ENCODE measurements at places on chromosomes 1 and 21.

GRCh38 chr1:171740987-171741871 is 636 bp downstream of the VAMP4 start:
- DNase-seq: peak; percentile 33

GRCh38 chr1:229347528-229347927 is 4.7 kb upstream of the CCSAP start:
- DNase-seq: peak; percentile 78

DNA sequence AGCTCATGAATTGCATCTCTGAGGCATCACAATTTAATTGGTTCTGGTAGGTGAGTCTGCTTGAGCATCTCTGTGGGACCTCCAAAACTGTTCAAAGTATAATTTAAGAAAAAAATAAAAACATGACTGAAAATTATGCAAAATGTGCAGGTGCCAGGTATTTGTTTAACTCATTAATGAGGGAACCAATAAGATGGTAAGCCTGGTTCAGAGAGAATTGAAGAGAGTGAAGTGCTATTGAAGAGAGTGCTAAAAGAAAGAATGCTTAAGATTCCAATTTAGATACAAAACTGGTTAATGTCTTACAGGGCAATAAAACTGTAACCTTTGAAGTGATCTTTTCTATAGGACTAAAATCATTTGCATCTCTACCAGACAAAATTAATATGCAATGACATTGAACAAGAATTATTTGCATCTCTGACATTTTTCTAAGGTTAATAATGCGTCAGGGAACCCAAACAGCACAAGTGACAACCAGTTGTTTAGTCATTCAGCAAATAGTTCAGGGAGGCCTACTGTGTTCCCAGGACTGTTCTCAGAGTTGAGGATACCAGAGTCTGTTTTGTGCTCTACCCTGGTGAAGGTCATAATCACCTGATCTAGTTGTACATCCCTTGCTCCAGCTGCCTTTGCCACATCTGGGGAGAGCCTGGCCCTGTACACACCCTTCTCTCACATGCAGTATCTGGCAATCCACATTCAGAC is 183.5 kb downstream of the PATJ start:
- no peak for DNase-seq

- DNase-seq: no peak
Observed at GRCh38 chr21:42157606-42158310, 61.2 kb upstream of the ABCG1 start.

DNA sequence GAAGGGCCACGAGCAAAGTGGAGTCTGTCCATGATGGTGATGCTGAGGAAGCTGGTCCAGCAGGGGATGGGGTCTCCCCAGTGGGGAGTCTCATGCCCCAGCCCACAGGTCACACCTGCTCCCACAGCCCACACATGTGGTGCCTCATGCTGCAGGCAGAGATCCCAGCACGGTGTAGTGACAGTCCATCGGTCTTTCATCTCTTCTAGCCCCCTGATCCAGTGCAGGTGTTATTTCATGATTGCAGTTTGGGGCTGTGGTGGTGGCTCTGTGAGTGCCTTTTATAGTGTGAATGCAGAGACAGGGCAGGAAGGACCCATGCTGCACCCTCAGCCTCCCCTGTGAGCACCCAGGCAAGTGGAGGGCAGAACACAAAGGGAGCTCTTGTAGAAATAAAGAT is 45.0 kb downstream of the UBASH3A start:
- DNase-seq: no peak

GRCh38 chr1:176904057-176904751 is 260.3 kb downstream of the ASTN1 start:
- no peak for DNase-seq

GRCh38 chr1:166297993-166298392 is 131.2 kb upstream of the FAM78B start:
- no peak for DNase-seq

DNA sequence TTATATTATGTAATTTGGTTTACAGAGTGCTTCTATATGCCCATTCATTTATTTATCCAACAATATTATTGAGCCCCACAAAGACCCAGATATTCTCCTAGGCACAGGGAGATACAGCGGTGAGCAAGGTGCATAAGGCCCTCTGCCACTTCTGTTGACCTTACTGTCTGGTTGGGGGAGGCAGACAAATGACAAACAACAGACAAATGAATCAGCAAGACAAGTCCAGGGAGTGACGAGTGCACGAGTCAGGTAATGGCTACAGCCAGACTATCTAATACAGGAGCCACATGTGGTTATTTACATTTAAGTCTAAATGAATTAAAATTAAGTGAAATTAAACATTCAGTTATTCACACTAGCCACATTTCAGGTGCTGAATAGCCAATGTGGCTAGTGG is 22.0 kb upstream of the BCAR3 start:
- DNase-seq: no peak

DNA sequence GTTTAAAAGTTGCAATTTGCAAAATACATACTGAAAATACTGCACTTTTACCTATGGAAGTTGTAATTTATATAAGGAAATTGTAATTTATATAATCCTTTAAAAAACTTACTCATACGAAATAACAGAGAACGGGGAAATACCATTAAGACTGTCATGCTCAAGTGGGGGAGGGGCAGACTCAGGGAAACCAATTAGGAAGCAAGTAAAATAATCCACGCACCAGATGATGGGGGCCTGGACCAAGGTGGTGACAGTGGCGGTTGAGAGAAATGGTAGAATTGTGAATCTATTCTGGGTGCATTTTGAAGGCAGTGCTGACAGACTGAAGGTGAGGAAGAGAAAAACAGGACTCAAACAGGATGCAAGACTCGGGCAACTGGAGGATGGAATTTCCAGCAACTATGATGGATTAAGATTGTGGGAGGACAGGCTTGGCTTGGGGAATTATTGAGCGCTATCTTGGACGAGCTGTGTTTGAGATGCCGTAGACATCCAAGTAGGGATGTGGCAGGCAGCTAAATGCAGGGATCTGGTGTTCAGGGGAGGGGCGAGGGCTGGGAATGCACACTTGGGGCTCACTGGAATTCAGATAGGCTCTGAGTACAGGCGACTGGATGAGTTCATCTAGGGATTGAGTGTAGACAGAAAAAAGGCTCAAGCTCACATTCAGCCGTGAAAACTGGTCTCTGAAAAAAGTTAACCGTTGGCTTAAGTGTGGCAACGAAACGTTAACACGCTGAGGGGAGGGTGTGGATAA is 977 bp downstream of the LCA5L start:
- DNase-seq: no peak

- no peak for DNase-seq
Observed at GRCh38 chr1:222844411-222844779, 29.6 kb downstream of the DISP1 start.

- DNase-seq: no peak
Observed at GRCh38 chr1:65698590-65698989, 94.1 kb upstream of the PDE4B start.

DNA sequence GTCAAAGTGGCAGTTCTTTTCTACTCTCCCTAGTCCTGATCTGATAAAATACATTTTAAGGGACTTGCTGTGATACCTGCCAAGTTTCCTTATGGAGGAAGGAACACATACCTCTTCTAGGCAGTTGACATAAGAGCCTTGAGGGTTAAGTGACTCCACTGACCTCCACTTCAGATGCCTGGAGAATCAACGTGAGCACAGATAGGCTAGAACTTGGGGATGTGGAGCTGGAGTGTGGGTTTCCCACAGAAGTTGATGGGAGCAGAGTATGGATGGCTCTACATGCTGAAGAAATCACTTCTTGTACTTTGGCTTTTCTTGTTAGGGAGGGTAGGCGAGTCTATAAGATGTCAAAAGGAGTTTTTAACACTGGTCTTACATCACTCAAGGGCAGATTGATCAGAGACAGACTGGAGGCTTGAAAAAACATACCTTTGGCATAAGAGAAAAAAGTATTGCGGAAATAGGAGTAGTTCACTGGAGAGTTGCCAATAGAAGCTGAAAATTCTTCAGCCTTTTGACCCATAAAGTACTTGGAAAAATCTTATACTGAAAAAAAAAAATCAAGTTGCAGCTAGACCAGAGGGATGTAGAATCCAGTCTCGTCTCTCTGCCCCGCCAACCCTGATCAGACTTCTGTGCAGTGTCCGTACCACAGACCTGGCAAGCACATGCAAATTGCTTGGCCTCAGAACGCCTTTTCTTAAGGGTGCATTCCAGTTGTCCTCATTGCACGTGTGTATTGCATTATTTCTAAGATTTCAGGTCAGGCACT is 5.5 kb downstream of the RHOU start:
- DNase-seq: no peak

GRCh38 chr1:80217377-80217986 is 1211.0 kb upstream of the ADGRL4 start:
- DNase-seq: peak; percentile 29

- no peak for DNase-seq
Observed at GRCh38 chr1:36612881-36613280, 130.2 kb upstream of the CSF3R start.

GRCh38 chr1:215273838-215274516 is 191.4 kb downstream of the KCNK2 start:
- DNase-seq: no peak

DNA sequence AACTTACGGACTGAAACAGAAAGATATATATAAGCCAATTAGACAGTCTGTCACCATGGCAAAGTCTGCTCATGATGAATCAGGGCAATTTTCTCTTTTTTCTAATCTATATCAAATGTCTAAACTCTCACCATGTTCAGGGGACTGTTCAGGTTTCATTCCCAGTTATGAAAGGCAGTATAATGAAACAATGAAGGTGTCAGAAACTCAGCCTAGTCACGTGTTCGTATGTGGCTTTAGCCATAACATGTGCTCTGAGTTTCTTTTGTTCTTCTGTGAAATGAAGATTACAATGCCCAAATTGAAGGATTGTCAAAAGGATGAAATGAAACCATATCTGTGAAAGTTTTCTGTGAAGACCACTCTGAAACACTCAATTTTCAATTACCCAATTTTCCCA is 392.9 kb downstream of the DSCAM start:
- DNase-seq: no peak

DNA sequence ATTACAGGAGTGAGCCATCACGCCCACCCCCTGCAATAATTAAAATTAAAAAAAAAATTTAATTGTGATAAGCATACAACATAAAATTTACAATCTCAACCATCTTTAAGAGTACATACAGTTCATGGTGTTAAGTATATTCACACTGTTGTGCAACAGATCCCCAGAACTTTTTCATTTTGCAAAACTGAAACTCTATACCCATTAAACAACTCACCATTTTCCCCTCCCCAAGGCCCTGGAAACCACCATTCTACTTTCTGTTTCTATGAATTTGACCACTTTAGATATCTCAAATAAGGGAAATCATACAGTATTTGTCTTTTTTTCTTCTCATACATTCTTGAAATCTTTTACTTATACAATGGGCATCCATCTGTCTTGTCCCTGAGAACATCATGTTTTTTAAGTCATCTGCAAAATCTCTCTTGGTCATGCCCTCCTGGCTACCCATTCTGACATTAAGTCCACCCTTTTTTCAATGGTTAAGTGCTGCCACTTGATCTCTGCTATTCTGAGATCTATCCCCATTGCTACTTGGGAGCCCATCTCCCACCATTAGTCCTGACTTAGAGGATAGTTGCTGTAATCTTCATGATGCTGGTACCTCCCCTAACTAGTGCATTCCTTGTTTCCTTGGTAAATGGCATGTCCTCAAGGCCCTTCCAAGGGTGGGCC is 39.4 kb upstream of the ZFYVE9 start:
- DNase-seq: peak; percentile 64

GRCh38 chr1:3482378-3482849 is 27.9 kb downstream of the ARHGEF16 start:
- no peak for DNase-seq

GRCh38 chr1:12208271-12208670 is 21.6 kb upstream of the VPS13D start:
- DNase-seq: no peak

GRCh38 chr1:114547076-114547475 is 34.3 kb downstream of the BCAS2 start:
- no peak for DNase-seq

- no peak for DNase-seq
Observed at GRCh38 chr1:245721488-245721887, 566.7 kb downstream of the KIF26B start.

- DNase-seq: no peak
Observed at GRCh38 chr1:114470681-114471080, 40.3 kb downstream of the TRIM33 start.

- no peak for DNase-seq
Observed at GRCh38 chr1:175683491-175684298, 59.7 kb downstream of the TNR start.

GRCh38 chr1:64111787-64112186 is 91.6 kb upstream of the UBE2U start:
- DNase-seq: no peak

- DNase-seq: no peak
Observed at GRCh38 chr1:91533361-91534024, 32.8 kb downstream of the CDC7 start.

DNA sequence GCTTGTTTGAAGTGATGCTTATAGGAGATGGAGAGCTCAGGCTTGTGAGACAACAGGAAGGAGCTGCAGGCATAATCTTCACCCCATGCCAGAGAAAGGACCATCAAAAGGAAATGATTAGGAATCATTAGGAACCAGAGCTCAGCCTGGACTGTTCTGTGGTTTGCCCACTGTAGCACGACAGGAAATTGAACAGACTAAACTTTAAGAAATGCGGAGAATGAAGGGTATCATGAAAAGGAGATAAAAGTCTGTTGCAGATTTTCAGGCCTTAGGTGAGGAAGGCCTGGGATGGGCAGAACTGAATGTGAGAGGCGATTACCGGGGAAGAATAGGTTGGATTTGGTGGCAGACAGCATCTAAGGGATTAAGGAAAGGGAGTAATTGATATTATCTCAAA is 292.0 kb upstream of the PLXNA2 start:
- DNase-seq: no peak

DNA sequence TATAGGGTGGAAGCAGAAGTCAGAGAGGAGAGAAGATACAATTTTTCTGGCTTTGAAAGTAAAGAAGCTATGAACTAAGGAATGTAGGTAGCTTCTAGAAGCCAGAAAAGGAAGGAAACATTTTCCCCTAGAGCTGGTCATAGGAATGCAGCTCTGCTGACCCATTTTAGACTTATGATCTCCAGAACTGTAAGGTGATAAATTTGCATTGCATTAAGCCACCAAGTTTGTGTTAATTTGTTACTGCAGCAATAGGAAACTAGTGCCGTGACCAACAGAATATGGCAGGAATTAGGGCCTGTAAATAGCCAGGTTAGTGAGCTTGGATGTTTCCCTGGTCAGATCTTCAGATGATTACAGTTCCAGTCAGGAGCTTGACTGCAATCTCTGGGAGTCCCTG is 244.3 kb upstream of the C1orf105 start:
- DNase-seq: no peak

DNA sequence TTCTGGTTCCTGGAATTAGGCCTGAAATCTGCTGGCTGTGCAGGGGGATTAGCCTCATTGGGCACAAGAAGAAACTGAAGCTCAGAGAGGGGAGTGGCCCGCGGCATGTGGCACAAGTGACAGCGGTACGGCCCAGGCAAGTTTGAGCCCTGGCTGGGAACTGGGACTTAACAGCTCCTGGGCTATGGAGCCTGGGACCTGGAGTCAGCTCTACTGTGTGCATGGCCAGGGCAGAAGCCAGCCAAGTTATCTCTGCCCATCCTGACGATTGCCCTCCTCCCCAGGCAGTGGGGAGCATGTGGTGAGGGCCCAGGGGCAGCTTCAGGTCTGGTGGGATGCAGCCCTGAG is 61.3 kb downstream of the ALPL start:
- DNase-seq: no peak

GRCh38 chr1:155219592-155220031 is 11.1 kb downstream of the MTX1 start:
- peak; percentile 84 for DNase-seq

- no peak for DNase-seq
Observed at GRCh38 chr1:49552101-49552500, 471.7 kb downstream of the AGBL4 start.

- no peak for DNase-seq
Observed at GRCh38 chr21:45768011-45768739, 124.7 kb downstream of the PCBP3 start.

- DNase-seq: no peak
Observed at GRCh38 chr1:3663999-3664699, 11.8 kb downstream of the TP73 start.
